BJ (cell line): ENCODE measurements at places on chromosomes 7 and 10.

DNA sequence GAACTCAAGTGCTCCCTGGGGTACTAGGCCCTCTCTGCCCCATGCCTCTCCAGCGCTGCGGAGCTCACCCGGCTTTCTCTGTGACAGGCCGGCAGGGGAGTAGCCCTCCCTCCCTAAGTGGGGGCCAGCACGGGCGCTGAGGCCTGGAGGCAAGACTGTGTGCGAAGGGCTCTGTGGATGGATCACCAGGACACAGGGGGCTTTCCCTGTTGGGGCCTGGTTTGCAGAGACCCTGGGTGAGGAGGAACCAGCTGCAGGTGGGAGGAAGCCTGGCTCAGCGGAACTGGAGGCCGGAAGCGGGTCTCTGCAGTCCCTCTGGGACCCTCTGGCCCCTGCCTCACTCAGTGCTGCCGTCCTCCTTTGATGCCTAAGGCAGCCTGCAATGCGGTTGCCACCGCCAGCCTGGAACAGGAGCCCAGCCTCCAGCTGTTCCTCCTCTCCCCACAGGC lies 106.0 kb downstream of the CYTH3 start:
- no peak for DNase-seq

- DNase-seq, result no peak
Measured at GRCh38 chr10:68239069-68239468, 7.2 kb upstream of the ATOH7 start.

DNA sequence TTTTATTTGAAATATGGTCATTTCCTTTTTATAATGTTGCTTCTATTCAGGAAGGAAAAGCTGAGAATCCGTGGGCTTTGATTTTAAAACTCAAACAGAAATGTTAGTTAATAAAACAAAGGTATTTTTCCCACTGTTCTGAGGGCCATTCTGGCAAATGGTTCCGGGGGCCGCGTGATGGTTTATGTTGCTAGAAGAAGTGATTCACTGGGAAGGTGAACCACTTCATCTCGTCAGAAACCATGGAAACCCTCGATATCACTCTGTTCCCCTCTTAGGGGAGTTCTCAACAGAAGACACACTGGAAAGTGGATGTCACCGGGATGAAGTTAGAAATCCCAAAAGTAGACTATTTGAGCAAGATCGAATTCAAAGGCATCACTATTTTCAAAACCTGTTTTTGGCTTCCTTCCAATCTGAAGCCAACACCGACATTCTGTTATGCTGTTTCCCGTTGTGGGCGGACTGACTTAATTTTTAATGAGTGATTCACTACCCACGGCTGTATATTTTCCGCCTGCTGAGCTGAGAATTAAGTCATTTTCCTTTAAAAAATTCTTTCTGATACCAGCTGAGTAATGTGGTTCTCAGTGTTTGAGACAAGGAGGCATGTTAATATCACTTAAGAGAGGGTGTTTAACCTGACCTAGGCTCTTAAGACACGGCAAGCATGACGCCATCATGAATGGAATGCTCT lies 84.1 kb downstream of the PTPRE start:
- DNase-seq, result peak; percentile 13

DNA sequence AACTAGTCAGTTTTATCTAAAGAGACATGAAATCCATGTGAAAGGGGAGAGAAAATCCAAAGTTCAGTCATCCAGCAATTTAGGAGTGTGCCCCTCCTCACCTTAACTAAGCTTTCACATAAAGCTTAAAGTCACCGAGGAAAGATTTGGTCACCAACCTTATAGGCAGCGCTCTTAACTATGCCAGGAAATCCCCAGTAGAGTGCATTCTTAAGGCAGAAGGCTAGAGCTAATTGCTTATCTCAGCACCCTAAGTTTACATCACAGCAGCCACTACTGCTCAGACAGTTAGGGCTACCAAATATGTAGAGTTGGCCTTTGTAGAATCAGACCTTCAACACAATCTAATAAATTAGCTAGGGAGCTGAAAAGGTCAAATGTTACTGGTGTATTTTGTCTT lies 47.9 kb downstream of the MTPN start:
- DNase-seq, result no peak

DNA sequence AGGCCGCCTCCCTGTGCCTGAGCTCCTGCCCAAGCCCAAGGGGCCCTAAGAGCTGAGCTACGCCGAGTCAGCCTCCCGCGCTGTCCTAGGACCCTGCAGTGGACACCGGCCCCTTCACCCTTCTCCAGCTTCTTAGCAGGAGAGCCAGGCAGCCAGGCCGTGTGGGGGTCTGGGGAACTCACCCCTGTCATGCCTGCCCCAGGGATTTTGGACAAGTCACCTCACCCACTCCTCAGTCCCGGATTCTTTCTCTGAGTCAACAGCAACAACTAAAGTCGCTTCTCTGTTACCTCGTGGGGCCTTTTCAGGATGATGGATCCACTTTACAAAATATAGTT lies 79.3 kb downstream of the MKI67 start:
- DNase-seq, result no peak

- DNase-seq, result no peak
Measured at GRCh38 chr10:128780156-128780761, 654.0 kb upstream of the MKI67 start.
